Stimulated activated naive CD8-positive, alpha-beta T cell treated with anti-CD3 and anti-CD28 coated beads, Interleukin-15, amount 100 ng/mL, for 72 hours (primary cell): ENCODE measurements at places on chromosomes 3 and 15.

- no peak for DNase-seq
These were observed 38.1 kb downstream of the SERPINI1 start for GRCh38 chr3:167773584-167773983.

- DNase-seq: no peak
These were observed 216.4 kb upstream of the NECTIN3 start for GRCh38 chr3:110855207-110855606.

DNA sequence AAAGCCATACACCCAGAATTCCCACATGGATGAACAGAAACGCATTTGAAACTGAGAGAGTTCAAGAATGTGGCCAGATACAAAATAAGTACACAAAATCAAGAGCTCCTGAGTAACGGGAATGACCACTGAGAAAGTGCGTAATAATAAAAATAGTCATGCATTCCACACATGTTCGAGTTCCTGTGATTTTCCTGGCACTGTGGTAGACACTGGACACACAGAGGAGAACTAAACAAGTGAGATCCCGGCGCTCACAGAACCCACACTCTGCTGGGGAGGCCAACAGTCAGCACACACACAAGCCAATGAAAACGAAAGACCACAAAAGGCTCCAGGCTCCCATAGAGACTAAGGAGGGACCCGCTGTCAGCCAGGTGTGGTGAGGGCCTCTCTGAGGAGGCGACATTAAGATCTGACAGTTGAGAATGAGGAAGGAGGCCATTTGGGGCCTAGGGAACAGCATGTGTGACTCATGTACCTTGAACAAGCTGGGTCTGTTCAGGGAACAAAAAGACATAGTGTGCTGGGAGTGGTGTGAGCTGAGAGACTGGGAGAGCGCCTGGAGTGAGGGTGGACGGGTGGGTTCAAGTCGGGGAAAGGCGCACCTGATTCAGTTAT lies 5.1 kb downstream of the FAM107A start:
- DNase-seq: no peak

DNA sequence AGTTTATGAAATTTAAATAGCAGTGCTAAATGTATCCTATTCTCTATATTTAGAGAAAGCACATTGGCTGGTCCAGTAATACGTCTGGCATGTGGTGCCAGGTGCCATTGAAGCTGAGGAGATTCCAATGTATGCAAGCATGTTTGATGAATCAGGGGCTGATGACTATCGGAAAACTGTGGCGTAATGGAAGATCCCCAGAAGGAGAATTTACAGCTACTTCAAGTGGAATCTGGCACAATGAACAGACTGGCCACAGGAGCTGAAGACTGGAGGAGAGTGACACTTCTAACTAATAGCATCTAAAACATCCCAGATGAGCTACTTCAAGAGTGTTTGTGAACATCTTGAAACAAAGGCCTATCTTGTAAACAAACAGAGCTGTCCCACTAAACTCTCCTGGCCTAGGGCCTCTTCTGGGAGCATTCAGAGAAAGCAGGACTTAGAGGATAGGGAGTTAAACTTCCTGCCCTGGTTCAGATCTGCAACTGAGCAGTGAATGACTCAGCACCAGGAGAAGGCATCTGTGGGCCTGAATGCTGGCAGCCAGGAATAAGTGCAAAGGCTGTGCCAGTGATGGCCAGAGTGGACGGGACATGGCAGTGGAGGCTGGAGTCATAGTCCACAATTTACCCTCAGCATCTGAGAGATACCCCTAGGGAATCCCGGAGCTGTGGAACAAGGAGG lies 15.2 kb upstream of the ACTC1 start:
- no peak for DNase-seq

DNA sequence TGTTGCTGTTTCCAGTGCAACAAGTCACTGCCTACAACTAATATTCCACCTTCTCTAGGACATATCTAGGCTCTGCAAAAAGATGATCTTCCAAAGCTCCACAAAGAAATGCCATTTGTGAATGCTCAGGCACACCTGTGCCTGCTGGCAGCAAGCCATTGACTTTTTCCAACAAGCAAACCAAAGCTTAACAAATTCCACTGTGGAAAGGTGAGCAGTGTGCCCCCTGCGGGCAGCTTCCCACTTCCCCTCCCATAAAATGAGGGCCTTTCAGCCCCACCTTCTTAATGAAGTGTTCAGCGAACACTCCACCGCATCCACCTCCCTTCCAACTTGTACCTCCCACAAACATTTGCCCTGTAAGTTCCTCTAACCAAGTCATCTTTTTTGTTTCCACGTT lies 157.5 kb upstream of the SLC24A5 start:
- DNase-seq: no peak

- DNase-seq: no peak
These were observed 137.7 kb downstream of the FNDC3B start for GRCh38 chr3:172177046-172177445.

DNA sequence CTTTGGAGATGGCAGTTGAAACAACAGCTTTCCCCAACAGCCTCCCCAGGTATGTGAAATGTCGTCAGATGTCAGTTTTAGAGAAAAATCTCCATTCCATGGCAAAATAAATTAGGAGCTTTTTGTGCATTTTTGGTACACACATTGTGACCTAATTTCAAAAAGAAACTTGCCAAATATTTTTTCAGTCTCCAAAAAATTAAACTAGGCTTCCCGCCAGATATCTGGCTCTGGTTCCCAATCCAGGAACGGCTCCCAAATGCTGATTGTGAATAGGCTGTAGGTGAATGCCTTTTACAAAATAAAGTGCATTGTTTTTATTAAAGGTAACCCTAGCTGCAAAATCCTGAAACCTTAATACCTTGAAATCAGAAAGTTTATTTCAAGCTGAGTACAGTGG lies 10.9 kb downstream of the KCNAB1 start:
- DNase-seq: no peak

DNA sequence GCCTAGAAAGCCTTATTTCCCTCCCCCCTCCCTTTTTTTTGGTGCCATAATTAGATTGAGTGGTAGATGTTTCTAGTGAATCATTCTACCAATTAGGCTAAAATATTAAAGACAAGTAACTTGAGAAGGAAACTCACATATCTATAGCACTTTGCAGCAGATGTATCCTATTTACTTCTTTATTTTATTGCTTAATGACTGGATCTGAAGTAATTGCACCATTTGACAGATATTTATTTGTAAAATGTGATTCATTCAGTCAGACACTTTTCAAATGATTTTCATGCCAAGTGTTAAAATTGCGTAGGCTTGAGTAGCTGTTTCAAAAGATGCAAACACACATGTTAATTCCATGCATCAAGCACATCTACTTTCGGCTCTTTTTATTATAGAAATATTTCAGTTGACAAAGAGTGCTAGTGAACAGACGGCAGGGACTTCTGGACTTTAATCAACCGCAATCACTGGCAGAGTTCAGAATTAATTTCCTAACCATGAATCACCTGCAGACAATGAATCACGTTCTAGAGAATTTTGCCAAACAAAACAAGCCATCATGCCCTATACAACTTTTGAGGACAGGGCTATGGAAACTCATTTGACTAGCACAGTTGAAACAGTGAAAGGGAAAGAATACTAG lies 636.8 kb downstream of the MECOM start:
- DNase-seq: no peak

- DNase-seq: no peak
These were observed 182.6 kb downstream of the ITPR1 start for GRCh38 chr3:4675704-4676103.

GRCh38 chr3:132593241-132593946 lies 3.7 kb upstream of the ACKR4 start:
- DNase-seq: no peak

DNA sequence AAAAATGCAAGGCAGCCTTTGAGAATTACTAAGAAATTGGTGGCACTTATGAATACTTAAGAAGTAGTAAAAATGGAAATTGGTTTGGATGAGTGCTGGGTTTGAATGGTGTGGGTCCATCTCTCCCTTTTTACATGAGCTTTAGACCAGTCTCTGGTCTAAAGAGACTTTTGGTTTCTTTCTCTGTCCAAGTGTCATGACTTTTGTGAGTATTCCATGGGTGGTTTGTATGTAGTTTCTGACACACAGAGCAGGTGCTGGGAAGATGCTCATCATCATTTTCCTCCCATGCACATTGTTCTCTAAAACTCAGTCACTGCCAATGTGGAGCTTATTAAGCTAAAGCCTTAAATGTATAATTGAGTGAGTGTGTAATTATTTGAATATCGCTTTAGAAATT lies 63.5 kb downstream of the KAT2B start:
- no peak for DNase-seq

GRCh38 chr3:109640146-109640652 lies 302.9 kb upstream of the DPPA4 start:
- DNase-seq: no peak

DNA sequence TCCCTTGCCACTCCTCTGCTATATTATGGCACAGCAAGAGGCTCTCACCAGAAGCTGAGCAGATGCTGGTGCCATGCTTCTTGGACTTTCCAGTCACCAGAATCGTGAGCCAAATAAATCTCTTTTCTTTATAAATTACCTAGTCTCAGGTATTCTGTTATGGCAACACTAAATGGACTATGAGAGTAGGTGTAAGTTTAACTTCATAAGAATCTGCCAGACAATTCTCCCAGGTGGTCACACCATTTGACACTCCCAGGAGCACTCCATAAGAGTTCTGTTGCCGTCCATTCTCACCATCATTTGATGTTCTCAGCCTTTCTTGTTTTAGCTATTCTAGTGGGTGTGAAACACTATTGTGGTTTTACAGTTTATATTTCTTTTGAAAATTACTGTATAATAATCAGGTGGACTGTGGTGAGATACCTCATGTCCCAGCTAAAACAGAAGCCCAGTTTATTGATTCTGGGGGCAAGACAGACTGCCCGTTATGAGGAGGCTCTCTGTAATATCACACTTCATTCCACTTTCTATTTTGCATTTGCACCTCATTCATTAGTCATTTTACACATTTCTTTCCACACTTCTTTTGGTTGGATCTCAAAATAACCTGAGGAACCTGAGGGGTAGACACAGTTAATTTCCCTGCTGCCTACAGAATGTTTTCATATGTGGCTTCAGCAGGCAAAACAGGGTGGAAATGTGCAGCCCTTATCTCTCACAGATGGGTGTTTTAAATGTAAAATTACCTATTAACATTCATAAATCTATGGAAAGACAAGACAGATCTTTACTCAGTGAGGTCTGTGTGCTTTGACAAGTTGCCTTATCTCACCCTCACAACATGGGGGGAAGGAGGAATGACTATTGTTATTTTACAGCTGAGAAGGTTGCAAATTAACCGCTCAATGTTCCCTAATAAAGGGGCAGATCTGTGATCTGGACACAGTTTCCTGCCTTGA lies 42.1 kb downstream of the CDCP1 start:
- DNase-seq: no peak

DNA sequence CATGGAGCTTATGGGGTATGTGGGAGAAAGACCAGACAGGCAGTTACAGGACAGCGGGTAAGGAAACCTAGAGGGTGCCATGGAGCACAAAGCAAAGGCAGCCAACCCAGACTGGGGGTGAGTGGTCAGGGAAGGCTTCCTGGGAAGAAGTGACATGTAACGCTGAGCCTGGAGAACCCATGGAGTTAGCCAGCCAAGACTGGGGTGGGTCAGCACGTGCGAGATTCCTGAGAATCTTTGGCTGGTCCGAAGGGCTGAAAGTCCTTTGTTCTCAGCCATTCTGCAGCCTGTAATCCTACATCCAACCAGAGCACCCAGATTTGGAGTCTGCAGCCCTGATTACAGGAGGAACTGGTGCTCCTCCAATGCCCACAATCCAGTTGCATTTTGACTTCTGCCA lies 120.1 kb upstream of the WNT5A start:
- DNase-seq: no peak

- DNase-seq: no peak
These were observed 3.1 kb downstream of the CX3CR1 start for GRCh38 chr3:39276746-39277145.

DNA sequence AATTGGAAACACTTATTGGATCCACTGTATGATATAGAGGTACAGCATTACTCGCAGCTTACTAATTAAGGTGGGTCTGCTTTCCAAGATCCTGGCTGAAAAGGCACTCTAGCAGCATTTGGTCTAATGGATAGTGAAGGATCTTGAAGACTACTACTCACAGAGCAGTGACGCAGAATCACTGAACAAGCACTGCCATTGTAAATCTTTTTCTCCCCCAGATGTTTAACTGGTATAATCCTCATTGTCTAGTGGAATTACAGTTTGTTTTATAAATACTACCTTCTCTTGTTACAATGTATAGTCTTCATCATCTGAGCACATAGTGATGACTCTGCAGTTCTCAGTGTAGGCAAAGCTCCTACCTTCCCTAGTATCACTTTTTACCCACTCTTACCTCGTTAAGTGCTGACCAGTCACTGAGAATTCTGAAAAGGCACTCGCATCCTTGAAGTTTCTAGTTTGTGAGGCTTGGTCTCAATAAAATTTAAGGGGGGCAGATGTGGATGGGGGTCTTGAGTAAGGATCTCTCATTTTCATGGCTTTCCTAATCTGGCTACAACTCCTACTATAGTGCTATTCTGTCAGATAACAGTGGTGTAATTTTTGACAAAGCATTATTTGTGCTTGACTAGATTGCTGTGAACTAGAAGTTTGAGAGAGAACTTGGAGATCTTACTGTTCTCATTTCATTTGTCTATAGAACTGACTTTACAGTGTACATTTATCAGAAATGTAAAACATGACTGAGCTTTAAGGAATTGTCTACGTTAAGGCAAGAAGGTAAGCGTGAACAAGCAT lies 23.2 kb downstream of the MAPK6 start:
- no peak for DNase-seq

GRCh38 chr15:62712455-62712839 lies 330.1 kb upstream of the TPM1 start:
- no peak for DNase-seq

DNA sequence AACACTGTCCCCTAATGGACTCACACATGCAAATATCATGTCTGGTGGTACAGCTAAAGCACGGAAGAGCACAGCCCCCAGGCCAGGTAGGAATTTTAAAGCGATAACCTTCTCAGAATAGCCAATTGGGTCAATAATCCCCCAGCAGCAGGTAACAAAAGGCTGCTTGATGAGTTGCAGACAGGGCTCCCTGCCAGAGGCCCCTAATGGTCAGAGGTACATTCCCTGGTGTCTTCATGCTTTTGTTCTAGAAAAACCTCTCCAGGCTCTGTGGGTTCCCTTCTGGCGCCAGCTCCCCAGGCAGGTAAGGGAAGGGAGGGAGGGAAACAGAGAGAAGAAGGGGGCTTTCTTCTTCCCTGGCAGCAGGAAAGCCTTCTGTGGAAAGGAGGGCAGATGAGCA lies 43.4 kb upstream of the PRTG start:
- no peak for DNase-seq

DNA sequence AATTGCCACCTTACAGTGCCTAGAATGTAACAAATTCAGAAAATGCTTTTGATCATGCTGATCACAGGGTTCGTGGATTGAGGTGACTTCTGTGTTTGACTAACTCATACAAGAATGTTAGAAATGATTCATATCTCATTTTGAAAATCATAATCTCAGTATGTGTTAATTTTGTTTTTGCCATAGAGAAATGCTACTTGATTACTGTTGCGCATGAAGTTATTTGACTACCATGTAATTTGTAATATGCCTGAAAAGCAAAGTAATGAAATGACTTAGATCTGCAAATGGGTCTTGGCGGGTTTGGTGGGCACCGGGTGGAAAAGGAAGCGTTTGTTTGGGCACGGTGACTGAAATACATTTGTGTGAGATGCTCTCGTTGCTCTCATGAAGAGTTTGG lies 173.6 kb upstream of the BHLHE40 start:
- DNase-seq: peak; percentile 74

GRCh38 chr3:184176377-184177330 lies 2.0 kb downstream of the AP2M1 start:
- no peak for DNase-seq

- no peak for DNase-seq
These were observed 746.2 kb downstream of the GRM7 start for GRCh38 chr3:7607083-7607482.
